Retinal pigment epithelial cell (primary cell): ENCODE measurements at places on chromosomes 16 and 17.

DNA sequence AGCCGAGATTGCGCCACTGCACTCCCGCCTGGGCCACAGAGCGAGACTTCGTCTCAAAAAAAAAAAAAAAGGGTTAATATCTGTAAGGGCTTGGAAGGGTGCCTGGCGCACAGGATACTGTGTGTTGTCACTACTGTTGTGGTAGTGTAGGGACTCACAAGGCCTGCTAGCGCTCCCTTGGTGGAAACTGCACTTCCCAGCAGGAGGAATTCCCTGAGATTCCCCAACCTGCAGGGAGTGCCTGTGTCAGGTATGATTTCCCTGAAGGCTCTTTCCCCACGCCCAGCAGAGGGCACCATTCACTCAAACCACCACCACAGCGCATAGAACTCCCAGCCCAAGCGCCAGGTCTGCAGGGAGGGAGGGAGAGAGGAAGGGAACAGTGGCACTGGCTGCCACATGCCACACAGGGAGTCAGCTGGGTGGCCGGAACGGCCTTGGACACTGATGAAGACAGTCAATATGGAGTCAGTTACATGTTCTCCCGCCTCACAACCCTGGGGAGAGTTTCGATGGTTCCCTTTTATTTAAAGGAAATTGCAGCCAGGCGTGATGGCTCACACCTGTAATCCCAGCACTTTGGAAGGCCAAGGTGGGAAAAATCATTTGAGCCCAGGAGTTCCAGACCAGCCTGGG lies 32.7 kb upstream of the CDH1 start:
- no peak for DNase-seq

GRCh38 chr17:372157-373152 lies 19.8 kb upstream of the RPH3AL start:
- no peak for DNase-seq

GRCh38 chr16:24538756-24539294 lies 541 bp upstream of the RBBP6 start:
- no peak for DNase-seq

- peak; percentile 59 for DNase-seq
These were observed 19.2 kb downstream of the RNF213 start for GRCh38 chr17:80279895-80280294.

DNA sequence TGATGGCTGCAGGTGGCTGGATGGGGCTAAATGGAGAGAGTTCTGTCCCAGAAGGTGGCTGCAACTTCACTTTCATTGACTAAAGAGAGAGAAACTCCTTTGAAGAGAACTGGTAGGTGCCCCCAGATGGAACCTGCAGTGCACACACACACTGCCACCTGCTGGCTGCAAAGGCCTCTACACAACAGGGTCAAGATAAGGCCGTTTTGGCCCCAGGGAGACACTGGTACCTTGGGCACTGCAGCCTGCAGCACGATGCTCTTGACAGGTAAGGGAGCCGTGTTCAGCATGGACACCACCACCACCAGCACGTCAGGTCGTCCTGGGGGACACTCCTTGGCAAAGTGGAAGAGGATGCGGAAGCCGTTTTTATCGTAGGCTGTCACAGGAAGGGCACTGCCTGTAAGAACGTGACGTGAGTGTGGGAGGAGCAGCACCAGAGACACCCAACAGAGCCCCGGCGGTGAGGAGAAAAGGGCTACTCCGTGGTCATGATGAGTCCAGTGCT lies 22.7 kb downstream of the GGA3 start:
- no peak for DNase-seq

DNA sequence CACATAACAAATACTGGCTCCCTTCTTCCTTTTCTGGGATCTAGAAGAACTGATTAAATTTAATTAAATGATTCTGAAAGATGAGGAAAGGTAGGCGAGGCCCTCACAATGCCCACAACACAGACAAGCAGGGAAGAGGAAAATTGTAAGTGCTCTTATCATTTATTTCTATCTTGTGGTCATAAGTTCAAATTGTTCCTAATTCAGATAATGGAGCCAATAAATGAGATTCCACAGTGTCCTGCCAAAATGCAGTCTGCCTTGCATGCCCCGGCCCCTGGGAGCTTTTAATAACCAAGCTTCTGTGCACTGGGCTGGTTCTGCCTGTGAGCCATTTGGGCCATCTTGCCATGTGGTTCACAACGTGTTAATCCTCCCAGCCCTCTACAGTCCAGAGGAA lies 97.0 kb downstream of the CMC2 start:
- DNase-seq, result no peak

- DNase-seq, result no peak
These were observed 7.1 kb upstream of the KRT9 start for GRCh38 chr17:41578971-41579370.

DNA sequence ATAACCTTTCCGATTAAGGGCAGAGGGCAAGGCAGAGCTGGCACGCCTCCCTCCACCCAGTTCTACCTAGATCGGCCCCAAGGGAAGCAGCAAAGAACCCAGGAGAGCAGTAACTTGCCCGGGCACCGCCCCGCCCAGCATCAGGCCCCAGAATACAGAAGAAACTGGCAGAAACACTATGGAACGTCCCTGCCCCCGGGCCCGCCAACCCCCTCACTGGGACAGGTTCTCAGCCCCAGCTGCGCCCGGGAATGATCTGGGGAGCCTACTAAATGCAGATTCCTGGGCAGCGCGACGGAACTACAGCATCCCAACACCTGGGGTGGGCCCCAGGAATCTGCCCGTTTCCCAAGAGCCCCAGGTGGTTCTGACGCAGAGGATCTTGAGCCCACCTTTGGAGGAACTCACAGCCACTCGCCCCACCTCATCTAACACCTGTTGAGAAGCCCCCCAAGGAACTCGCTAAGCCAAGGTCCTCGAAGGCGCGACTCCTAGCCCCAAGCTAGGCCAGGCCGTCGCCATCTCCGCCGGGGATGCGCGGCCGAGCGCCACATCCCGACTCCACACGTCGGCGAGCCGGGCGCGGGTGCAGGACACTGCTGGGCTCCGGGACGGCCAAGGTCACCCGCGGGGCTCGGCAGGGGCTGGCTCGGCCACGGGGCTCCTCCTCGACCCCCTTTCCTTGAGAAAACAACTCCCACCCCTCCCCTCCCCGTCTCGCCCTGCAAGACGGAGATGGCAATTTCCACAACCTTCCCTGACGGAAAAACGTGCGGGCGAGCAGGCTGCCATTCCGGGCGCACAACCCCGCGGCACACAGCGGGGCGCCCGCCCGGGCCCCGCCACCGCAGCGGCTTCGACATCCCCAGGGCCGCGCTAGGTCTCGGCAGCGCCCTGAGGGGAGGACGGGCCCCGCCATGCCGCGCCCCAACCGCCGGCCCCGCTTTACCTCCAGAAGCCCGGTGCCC lies 913 bp downstream of the CDIP1 start:
- DNase-seq, result no peak

GRCh38 chr16:67504031-67505021 lies 21.0 kb upstream of the AGRP start:
- no peak for DNase-seq

DNA sequence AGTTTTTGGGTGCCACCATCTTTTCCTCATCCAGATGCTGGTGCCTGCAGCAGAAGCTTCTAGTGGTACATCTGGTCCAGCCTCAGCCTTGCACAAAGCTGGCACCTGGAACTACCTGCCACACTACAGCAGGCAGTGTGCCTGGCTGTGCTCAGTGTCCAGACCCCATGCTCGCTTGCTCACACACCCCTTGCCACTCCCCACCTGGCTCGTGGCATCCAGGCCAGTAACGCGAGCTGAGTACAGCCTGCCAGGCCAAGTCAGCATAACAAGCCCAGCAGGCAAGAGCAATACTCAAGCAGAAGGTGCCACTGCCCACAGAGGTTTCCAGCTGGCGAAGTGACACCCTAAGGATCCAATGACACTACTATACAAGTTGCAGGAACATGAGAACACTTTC lies 29.7 kb upstream of the KIF2B start:
- no peak for DNase-seq

DNA sequence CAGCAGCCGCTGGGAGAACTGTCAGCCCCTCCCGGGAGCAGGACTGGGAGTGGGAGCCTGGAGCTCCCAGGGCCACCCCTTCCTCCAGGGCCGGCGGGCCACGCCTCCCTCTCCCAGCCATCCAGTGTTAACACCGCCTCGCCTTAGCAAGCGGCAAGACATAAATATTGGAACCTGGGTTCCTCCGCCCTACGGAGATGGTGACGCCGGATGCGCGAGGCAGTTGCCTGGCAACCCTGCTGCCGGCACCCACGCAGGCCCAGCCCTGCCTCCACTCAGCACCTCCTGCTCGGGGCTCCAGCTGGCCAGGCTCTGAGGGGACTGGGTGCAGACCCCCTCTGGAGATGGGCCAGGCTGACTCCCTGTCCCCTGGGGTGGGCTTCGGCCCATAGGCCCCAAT lies 27.4 kb upstream of the CACNA1H start:
- DNase-seq, result no peak

DNA sequence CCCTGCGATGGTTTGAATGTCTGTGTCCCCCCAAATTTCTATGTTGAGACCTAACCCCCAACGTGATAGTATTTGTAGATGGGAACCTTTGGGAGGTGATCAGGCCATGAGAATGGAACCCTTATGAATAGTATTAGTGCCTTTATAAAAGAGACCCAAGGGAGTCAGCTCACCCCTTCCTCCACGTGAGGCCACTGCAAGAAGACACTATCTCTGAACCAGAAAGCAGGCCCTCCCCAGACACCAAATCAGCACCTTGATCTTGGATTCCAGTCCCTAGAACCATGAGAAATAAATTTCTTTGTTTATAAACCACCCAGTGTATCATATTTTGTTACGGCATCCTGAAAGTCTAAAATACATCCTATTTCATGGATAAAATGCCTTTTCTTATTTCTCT lies 64.4 kb upstream of the LRRC37A3 start:
- DNase-seq, result no peak

GRCh38 chr17:4055014-4055413 lies 87.8 kb downstream of the ZZEF1 start:
- no peak for DNase-seq

GRCh38 chr17:16918443-16918842 lies 53.5 kb downstream of the TNFRSF13B start:
- no peak for DNase-seq

GRCh38 chr16:87046235-87046634 lies 271.0 kb downstream of the C16orf95 start:
- no peak for DNase-seq

GRCh38 chr17:71200597-71200996 lies 920.2 kb upstream of the SOX9 start:
- DNase-seq, result no peak

DNA sequence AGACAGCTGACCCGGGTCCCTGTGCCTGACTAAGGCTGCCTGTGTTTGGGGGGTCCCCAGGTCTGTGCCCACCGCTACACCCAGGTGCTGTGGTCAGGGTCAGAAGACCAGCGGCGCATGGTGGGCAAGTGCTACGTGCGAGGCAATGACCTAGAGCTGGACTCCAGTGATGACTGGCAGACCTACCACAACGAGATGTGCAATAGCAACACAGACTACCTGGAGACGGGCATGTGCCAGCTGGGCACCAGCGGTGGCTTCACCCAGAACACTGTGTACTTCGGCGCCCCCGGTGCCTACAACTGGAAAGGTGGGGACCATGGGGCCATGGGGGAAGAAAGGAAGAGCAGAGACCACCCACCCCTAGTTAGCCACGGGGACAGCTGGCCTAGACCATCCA lies 12.1 kb downstream of the ITGA3 start:
- no peak for DNase-seq

GRCh38 chr17:2181206-2181896 lies 122.2 kb downstream of the SMG6 start:
- peak; percentile 77 for DNase-seq

DNA sequence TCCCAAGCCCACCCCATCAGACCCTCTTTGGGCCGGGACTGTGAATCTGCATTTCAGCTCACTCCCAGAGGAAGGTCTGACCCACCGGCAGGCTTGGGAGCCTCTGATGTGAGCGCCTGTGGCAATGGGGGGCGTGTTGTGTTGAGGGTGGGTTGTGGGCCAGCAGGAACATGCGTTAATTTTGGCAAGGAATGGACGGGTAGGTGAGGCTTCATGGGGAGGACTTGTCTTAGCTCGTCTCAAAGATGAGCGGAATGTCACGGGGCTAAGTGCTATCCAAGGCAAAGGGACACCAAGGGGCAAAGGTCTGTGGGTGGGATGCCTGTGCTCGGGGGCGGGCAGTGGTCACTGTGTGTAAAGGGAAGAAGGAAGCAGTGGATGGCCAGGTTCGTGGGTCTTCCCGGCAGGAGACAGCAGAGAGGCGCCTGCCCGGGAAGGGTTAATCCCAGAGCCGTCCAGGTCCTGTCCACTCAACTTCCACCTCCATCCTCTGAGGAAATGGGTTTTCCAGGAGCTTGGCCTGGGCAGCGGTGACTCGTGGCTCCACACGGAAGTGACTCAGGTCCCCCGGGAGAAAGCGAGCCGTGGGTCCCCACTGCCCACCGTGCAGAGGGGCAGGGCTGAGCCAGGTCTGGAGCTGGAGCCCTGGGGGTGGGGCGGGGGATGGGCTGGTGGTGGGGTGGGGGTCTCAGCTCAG lies 17.4 kb downstream of the ADGRG1 start:
- DNase-seq, result no peak

GRCh38 chr17:35373984-35374765 lies 754 bp upstream of the SLFN11 start:
- no peak for DNase-seq

- no peak for DNase-seq
These were observed 21.5 kb upstream of the OR1F1 start for GRCh38 chr16:3166505-3166886.
